EH (cell line): ENCODE measurements at places on chromosomes 16 and 17.

DNA sequence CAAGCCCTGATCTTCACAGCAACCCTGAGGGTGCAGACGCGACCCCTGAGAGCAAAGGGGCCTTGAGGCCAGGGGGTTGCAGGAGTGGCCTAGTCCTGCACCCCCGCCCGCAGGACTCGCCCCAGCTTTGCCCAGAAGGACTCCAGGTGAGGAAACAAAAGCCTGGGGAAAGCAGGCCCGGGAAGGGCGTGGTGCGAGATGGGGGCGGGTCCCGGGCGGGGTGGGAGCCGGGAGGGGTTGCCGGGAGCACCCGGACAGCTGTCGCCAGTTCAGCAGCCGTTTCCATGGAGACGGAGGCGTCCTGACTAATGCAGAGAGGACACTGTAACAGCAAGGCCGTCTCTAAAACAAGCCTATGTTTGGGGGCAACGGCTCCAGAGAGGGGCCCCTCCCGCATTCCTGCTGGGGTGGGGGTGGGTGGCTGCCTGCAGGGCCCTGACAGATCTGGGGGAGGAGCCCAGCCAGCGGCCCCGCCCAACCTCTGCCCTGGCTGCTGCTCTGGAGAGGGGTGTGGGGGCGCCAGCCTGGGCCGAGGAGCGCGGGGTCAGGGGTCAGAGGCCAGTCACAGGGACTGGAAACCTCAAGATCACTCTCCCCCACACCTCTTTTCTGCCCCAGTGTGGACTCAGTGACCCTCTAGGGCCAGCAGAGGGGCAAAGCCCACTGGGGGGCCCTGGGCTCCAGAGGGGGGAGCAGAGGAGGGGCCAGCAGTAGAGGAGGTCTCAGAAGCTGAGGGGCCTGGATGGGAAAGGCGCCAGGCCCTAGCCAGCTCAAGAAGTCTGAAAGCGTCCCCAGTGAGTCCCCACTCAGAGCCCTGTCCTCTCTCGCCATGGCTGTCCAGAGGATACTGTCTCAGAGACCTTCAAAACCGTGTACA lies 3.1 kb upstream of the TPPP3 start:
- DNase-seq, result peak; percentile 91

DNA sequence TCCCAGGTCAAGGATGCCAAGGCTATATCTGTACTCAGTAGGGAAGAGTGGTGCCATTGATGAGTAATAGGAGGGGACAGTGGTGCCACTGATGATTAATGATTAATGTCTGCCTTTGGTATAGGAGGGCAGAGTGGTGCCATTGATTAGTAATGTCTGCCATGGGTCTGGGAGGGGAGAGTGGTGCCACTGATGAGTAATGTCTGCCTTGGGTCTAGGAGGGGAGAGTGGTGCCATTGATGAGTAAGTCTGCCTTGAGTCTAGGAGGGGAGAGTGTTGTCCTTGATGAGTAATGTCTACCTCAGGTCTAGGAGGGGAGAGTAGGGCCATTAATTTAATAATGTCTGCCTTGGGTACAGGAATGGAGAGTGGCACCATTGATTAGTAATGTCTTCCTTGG lies 507.8 kb upstream of the EEF2KMT start:
- no peak for DNase-seq

DNA sequence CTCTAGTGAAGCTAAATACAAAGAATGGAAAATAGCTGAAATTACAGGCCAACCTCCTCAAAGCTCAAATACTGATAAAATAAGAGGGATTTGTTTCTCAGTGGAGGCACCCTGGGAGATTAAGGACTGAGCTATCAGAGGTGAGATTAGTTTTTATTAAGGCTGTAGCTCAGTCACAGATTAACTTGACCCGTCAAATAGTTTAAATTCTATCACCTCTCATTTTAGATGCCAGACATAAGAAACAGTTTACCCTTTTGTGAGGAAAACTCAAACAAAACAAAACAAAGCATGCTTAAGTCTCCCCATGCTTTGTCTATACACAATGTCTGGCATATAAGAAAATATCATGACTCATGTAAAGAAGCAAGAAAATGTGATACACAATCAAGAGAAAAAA lies 208.3 kb upstream of the PMFBP1 start:
- DNase-seq, result no peak

- no peak for DNase-seq
Observed at GRCh38 chr17:4559966-4560365, 411 bp downstream of the GGT6 start.

- DNase-seq, result peak; percentile 45
Observed at GRCh38 chr16:47905771-47906170, 250.0 kb downstream of the ABCC12 start.

DNA sequence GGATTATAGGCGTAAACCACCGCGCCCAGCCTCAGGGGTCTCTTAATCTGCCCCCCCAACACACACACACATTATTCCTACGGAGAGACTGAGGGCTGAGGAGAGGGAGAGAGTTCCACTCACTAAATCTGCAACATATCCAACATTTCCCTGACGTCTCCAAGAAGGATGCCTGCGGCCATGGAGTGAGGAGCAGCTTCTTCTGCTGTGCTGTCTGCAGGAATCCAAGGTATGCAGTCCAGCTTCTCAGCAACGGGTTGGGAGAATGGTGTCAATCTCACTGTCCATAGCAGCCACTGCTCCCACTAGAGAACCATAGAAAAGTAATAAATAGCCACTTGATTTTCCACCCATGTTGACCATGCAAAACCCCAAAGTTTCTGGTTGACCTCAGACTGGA lies 5.1 kb upstream of the PLXDC1 start:
- DNase-seq, result peak; percentile 80

DNA sequence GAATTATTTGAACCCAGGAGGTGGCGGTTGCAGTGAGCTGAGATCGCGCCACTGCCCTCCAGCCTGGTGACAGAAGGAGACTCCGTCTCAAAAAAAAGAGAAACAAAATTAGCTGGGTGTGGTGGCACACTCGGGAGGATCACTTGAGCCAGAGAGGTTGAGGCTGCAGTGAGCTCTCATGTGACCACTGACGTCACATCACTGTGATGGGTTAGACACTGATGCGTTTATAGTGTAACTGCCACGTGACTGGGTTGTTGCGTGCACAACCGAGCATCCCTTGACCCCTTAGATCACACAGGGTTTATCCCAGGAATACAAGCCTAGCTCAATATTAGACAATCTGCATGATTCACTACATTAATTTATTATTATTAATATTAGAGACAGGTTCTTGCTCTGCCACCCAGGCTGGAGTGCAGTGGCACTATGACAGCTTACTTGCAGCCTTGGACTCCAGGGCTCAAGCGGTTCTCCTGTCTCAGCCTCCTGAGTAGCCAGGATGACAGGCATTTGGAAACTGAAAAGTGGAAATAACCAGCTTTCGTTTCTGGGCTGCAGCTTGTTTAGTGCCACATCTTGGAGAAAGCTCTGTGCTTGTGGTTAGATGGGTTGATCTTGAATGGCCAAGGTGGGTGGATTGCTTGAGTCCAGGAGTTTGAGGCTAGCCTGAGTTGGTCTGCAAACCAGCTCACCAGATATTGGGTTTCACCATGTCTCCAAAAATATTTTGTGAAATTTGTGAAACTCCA lies 26.4 kb upstream of the ABR start:
- DNase-seq, result no peak

DNA sequence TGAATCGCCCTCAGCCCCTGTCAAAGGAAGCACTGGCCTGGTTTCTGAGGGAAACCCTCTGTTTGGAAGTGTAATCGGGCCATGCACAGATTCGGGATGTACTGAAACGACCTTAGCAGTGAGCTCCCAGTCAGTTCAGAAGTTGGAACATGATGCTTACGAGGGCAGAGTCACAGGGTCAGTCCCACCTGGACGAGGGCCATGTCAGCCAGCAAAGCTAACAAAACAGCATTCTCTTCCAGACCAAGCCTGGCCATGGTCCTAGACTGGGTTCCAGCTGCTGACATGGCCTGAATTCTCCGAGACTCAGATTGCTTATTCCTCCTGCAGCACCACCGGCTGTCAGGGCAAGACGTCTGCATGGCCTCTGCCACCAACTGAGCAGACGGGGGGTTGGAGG lies 192.2 kb upstream of the WSCD1 start:
- DNase-seq, result no peak

DNA sequence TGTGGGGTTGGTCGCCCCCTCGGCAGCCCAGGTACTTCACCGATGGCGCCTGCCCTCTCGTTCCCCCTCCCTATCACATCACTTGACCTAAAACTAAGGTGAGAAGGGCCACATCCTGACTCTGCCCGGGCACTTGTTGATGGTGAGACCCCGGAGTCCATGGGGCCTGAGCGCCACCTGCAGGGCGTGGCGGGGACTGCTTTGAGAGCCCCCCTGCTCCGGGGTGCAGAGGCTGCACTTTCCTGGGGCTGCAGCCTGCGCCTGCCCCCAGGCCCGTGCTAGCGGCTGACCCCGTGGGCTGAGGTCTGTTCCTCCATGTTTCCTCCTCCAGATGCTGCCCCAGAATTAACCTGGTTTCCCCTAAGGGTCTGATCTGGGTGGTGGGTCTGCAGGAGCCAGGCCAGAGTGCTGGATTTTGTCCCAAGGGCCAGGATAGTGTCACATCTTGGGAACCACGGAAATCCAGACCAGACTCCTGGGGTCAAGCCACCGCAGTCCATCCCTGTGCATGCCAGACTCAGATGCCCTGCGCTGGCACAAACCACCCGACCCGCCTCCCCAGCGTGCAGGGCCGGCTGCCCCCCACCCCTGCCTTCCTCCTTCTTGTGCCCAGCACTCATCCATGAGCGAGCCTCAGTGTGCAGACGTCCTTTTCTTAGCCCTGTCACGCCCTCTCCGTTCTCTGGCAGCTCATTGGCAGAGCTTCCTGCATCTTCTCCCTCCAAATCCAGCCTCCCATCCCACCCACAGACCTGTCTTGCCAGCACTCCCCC lies 2.7 kb downstream of the NDUFAF8 start:
- DNase-seq, result peak; percentile 44

GRCh38 chr17:72223866-72224291 lies 103.1 kb downstream of the SOX9 start:
- no peak for DNase-seq

GRCh38 chr17:9001559-9001958 lies 19.8 kb upstream of the NTN1 start:
- no peak for DNase-seq

DNA sequence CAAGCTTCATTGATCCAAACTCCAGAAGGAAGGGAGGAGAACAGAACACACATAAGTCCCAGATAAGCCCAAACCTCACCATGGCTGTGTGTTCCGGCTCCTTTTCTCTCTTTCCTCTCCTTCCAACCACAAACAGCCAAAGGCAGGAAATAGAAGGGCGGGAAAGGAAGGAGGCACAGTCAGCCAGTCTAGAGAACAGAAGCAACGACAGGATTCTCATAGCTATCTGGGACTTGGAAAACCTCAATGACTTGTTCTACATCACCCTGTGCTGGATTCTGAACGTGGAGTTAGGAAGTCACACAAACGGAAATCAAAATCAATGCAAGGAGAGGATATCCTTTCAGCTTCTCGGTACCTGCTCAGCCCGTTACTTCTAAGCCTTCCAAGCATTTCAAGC lies 9.0 kb downstream of the CRK start:
- no peak for DNase-seq

- peak; percentile 44 for DNase-seq
Observed at GRCh38 chr17:37239690-37240334, 136.0 kb upstream of the C17orf78 start.

GRCh38 chr16:70573451-70574121 lies 50.0 kb downstream of the SF3B3 start:
- DNase-seq, result peak; percentile 96

- no peak for DNase-seq
Observed at GRCh38 chr16:20916942-20917341, 16.4 kb downstream of the LYRM1 start.

- no peak for DNase-seq
Observed at GRCh38 chr17:18241229-18241871, 15.9 kb downstream of the LLGL1 start.

GRCh38 chr17:37083456-37083855 lies 134.7 kb downstream of the AATF start:
- no peak for DNase-seq

- DNase-seq, result no peak
Observed at GRCh38 chr16:55513616-55514015, 4.7 kb downstream of the LPCAT2 start.

DNA sequence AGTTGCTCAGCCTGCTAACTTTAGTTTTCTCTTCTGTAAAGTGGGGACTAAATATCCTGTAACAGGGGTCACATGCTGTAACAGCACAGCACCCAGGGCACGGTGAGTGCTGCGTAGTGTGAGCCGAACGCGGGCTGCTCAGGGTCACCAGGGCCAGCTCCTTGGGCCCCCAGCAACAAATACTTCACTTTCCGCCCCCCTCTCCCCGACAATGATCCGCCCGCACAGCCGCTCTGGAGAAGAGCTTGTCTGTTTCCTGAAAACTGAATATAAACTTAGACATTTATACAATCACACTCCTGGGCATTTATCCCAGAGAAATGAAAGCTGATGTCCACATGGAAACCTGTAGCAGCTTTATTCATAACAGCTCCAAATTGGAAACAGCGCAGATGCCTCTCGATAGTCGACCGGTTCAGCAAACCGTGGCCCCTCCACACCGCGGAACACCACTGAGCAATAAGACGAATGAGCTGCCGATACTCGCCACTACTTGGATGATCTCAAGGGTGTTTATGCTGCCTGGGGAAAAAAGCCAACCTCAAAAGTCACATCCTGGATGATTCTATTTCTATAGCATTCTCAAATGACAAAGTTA lies 267.2 kb downstream of the PARN start:
- DNase-seq, result peak; percentile 81

- DNase-seq, result no peak
Observed at GRCh38 chr17:63125987-63126386, 160.0 kb downstream of the TANC2 start.

DNA sequence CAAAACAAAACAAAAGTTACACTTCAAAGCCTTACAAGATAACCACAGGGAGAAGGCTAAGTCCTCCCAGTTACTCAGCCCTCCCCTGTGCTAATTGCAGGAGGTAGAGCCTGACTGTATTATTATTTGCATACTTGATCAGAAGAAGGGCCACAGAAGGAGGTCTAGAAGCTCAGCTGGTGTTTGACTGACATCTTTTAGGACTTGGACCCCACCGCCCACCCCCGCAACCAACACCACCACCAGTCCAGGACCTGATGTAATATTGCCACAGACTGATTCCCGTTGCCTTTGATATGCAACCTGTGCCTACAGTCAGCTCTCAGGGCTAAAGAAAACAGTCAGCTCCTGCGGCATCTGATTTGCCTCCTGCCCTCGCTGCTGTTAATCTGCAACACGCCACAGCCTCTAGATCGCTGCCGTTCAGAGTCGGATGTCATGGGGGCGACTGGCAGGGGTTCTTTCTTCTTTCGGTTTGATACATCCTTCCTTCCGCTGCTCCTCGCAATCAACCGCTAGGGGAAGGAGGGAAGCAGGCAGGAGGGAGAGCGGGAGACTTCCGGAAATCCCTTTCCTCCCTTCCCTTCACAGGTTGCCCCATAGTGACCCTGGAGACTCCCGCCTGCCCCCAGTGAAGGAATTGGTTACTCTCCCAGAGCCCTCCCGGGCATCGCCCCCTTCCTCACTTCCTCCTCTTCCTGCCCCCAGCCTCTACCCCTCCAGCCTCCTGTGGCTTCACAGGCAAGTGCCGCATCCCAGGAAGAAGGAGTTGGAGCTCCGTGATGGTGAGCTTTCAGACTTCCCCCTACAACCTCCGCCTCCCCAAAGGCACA lies 90.5 kb upstream of the SOX9 start:
- DNase-seq, result peak; percentile 62

- DNase-seq, result peak; percentile 66
Observed at GRCh38 chr17:32659419-32659842, 172.6 kb downstream of the CDK5R1 start.

GRCh38 chr16:2753733-2754020 lies 1.2 kb downstream of the SRRM2 start:
- peak; percentile 29 for DNase-seq
